ENCODE measurements at places on chromosomes 2 and 18.

DNA sequence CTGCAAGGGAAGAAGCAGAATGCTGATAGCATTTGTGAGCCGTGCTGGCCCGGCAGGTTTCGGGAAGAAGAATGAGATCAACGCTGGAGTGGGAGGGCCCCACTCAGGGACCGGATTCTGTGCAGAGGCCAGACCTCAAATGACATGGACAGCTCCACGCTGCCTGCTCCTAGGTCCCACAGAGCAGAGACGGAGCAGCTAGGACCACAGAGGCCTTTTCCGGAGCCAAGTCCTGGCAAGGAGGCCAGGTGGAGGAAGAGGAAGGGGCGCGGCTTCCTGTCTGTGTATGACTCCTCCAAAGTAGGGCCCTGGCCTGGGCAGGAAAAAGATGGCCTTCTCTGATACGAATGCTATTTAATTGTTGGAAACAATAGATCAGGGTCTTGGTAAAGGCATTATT, 139.9 kb downstream of the LRRC30 start:
- no peak for DNase-seq

DNA sequence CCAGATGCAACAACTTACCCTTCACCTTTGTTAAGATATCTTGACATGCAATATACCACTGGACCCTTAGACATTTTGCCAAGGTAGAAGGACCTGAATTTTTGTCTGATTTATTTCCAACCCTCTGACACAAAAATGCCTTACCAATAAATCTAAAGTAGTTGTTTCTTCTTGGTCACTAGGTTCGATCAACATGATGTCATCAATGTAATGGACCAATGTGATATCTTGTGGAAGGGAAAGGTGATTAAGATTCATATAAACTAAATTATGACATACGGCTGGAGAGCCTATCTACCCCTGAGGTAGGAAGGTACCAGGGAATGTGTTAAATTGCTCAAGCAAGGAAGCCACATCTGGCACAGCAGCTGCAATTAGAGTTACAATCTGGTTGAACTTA, 67.7 kb upstream of the SERPINE2 start:
- no peak for DNase-seq

DNA sequence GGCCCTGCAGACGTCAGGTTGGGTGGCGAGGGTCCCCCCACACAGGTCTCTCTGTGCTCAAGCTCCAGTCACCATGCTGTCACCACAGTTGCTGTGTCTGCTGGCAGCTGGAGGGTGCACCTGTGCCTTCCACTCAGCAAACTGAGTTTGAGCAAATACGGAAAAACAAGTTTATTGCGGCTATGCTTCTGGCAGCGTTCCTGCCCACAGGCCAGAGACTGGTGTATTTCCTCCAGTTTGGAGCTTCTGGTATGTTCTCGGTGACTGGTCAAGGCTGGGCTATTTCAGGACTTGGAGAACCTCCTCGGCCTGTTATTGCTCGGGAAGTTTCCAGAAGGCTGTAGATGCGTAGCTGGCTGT, 132.6 kb downstream of the SEPTIN10 start:
- no peak for DNase-seq

DNA sequence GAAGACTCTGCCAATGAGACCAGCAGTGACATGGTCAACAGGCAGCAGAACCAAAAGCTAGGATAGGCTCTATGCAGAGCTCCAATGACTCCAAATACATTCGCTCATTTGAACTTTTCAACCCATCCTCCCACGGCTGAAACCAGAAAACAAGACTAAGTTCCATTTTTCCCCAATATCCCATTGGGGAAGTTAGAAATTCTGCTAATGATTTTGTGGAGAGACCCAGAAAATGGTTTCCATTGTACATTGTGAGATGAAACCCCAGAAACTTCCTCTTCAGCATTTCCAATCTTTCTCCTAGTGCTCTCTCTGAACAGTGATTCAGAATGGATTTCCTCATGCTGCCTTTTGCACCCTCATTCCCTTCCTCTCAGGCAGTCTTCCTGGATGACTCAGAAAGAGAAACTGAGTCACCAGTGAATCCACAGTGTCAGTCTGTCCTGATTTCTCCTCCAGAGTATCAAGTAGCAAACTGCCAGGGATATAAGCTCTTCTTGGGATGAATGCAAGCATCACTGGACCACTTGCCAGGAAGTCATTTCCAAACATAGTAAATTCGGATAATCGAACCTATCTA, 467.7 kb upstream of the ID2 start:
- DNase-seq, result no peak

GRCh38 chr2:67707896-67708295, 310.8 kb downstream of the ETAA1 start:
- DNase-seq, result no peak

DNA sequence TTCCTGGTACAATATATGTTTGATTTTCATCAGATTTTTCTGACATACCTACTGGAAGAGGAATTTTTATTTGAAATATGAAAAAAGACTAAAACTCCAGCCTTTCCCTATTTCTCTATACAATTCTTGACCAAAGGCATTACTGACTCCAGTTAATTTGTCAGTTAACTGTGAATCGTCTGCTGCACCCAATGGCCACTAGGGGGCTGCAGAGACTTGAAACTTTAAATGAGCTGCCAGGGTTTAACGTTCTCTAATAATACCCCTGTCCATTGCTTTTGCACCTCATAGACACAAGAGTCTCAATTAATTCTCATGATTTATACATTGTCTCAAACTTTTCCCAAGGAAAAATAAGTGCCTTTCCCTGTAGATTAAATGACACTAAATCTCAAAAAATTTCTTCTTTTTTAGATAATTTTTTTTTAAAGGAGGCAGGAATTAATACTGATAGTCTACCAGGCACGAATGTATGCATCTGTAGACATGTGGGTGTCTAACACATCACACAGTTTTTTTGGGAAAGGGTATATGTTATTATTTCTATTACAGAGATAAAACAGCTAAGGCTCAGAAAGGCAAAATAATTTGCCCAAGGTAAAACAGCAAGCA, 1.8 kb upstream of the ALK start:
- DNase-seq, result peak; percentile 70

- no peak for DNase-seq
Measured at GRCh38 chr2:231597014-231597611, 4.4 kb downstream of the TEX44 start.

DNA sequence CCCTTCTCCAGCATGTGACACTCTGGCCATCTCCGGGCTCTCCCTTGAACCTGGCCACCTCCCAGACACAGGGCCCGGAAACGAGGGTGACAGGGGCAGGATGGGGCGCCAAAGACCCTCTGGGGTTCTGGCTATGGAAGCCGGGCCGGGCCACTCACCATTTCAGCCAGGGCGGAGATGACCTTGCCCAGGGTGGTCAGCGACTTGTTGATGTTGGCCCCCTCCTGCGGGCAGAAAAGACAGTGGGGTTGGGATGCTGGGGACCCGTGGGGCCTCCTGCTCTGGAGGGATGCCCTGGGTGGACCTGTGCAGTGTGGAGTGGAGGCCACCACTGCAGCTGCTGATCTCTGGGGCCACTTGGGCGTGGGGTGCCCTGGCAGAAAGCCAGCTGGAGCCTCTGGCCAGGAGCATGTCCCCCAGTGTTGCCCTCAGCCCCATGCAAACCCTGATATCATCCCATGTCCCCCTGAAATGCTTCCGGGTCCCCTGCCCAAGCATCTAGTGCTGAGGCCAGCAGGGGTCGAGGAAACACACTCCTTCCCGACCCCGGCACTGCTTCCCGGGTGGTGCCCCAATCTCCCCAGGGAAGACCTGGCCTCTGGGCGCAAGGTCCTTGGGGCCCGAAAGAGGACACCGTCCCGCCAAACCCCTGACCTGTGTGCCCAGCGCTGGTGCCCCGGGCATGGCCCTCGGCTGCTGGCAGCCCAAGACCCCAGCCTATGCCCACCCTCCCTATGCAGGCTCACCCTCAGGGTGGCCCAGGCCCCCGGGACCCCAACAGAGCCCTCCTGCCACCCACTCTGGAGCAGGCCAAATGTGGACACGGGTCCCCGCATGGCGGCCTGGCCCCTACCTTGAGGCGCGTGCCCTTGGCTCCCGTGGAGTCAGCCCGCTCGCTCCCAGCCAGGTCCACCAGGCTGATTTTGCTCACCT, 36.9 kb downstream of the KIF1A start:
- no peak for DNase-seq

GRCh38 chr18:63539904-63540510, 2.2 kb upstream of the SERPINB12 start:
- no peak for DNase-seq

DNA sequence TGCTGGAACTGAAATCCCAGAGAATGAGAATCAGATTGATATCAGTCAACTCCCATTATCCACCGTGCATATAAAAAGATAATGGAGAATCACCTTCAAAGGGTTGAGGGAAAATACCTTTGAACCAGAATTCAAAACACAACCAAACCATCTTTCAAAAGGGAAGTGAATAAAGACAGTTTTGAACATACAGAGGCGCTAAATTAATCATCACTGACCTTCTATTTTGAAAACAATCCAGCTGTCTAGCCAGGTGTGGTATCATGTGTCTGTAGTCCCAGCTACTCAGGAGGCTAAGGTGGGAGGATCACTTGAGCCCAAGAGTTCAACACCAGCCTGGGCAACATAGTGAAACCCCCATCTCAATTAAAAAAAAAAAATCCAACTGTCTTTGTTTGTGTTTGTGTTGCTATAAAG, 63.6 kb downstream of the TRABD2A start:
- DNase-seq, result no peak

GRCh38 chr2:146135245-146135644, 1615.3 kb upstream of the ZEB2 start:
- DNase-seq, result no peak

GRCh38 chr2:127413782-127414637, 4.2 kb upstream of the PROC start:
- no peak for DNase-seq
